Pericardium fibroblast (primary cell): ENCODE measurements at places on chromosomes 7 and 10. TPM values are rescaled to one million over a fixed set of nuclear protein-coding genes. Genes with fewer than 3 reads are reported as not detected.

Gene HYCC1
- 21.4 and 72.2 TPM in 2 replicates for total RNA-seq

Gene CCDC71L
- total RNA-seq, result 52.0 and 53.5 TPM in 2 replicates

Gene ARHGAP22
- total RNA-seq, result 6.0 and 7.9 TPM in 2 replicates

Gene TMEM60
- total RNA-seq, result 19.0 and 20.5 TPM in 2 replicates

Gene FRAT2
- 4.7 and 6.4 TPM in 2 replicates for total RNA-seq

Gene SFMBT2
- total RNA-seq, result 1.3 and 1.5 TPM in 2 replicates

Gene SCD
- total RNA-seq, result 343 and 463 TPM in 2 replicates

Gene MRPS16
- total RNA-seq, result 31.1 and 33.4 TPM in 2 replicates

Gene PDE1C
- total RNA-seq, result 6.4 and 7.4 TPM in 2 replicates

Gene OR2A7
- total RNA-seq, result 0.17 TPM in 1 of 2 replicates, not detected in the other

Gene AKR1C8
- total RNA-seq, result not detected in 2 replicates

Gene EVX1
- not detected in 2 replicates for total RNA-seq

Gene NOS3
- 2.9 and 3.5 TPM in 2 replicates for total RNA-seq

Gene CDH23
- total RNA-seq, result under 0.01 and 1.1 TPM in 2 replicates

Gene NCF1
- not detected in 2 replicates for total RNA-seq

Gene CUZD1
- total RNA-seq, result 0.85 TPM in 1 of 2 replicates, not detected in the other

Gene HMX3
- not detected in 2 replicates for total RNA-seq

Gene ABCB4
- not detected in 2 replicates for total RNA-seq

Gene IFIT3
- total RNA-seq, result 12.8 and 22.5 TPM in 2 replicates

Gene NME8
- total RNA-seq, result not detected in 2 replicates

Gene KCND2
- 0.68 and 1.2 TPM in 2 replicates for total RNA-seq

Gene IL6
- 3.0 and 33.0 TPM in 2 replicates for total RNA-seq

Gene EPDR1
- total RNA-seq, result 5.8 and 13.9 TPM in 2 replicates

Gene CYP2E1
- under 0.01 TPM in 1 of 2 replicates, not detected in the other for total RNA-seq

Gene ATXN7L1
- total RNA-seq, result 2.8 and 3.1 TPM in 2 replicates

Gene EPHB6
- total RNA-seq, result 32.3 and 42.5 TPM in 2 replicates

Gene PTF1A
- total RNA-seq, result not detected in 2 replicates

Gene EBF3
- total RNA-seq, result 12.8 and 15.9 TPM in 2 replicates

Gene STAG3
- 0.17 and 0.23 TPM in 2 replicates for total RNA-seq

Gene TMEM270
- not detected in 2 replicates for total RNA-seq

Gene UBN2
- total RNA-seq, result 2.8 and 3.6 TPM in 2 replicates

Gene TSPAN12
- 0.51 and 5.5 TPM in 2 replicates for total RNA-seq

Gene NOBOX
- not detected in 2 replicates for total RNA-seq

Gene EGR2
- 3.3 and 5.1 TPM in 2 replicates for total RNA-seq
